ENCODE measurements at places on chromosomes 4 and X.
A peak's percentile ranks its signal among the peaks of the same experiment; 100 is the strongest.

DNA sequence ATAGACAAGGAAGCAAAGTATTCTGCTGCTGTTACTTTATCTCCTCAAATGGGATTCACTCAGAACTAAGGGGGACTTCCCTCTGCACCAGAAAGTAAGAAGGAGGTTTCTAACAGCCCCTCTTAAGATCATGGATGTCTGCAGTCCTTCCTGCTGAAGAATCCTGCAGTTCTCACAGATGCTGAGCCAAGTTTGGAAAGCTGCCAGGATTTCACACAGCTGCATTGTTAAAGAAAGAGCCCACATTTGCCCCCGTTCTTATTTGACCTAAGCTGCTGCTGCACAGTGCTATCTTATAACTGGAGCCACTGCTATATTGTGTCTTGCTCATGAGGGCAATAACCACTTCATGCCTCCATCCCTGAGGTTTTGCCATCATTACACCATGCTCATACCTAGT, 81.1 kb downstream of the FAAH2 start:
- no peak for DNase-seq

- peak; percentile 33 for DNase-seq
These were observed 111.9 kb downstream of the STOX2 start for GRCh38 chr4:184016759-184017668.

DNA sequence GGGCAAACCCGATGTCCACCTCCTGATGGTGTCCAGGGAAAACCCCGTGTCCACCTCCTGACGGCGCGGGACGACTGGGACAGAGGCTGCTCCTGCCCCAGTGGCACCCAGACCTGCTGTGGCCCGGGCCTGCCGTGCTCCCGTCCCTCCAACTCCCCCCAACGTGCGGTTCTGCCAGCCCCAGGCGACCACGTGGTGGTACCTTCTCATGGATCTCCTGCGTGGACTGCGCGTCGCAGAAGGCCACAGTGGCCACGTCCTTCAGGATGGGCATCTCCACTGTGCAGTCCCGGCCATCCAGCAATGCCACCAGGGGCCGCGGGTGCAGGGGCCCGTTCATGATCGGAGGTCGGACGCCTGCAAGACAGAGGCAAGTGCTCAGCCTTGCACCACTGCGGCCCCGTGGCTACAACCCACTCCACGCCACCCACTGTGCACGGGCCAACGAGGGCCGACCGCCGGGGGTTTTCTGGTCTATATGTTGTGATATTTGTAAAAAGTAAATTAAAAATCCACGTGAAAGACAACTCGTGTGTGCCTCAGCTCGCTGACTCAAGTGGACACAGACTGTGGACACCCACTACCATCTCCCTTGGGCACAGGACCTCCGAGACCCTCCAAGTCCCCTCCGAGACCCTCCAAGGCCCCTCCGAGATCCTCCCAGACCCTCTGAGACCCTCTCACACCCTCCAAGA, 10.8 kb downstream of the CTBP1 start:
- no peak for DNase-seq

- no peak for DNase-seq
These were observed 834 bp downstream of the PNCK start for GRCh38 chrX:153672531-153673427.

DNA sequence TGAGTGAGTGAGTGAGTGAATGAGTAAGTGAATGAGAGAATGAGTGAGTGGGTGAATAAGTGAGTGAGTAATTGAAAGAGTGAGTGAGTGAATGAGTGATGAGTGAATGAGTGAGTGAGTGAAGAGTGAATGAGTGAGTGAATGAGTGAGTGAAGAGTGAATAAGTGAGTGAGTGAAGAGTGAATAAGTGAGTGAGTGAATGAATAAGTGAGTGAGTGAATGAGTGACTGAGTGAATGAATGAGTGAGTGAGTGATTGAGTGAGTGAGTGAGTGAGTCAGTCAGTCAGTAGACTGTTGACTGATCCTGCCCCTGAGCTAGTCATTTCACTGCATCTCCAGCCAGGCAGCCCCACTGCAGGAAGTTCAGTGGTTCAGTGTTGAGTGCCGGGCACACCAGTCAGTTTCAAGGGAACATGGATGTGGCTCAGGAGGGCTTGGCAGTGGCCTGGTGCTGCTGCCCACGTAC, 228.4 kb upstream of the PSAPL1 start:
- no peak for DNase-seq

- no peak for DNase-seq
These were observed 4.2 kb upstream of the ZXDB start for GRCh38 chrX:57587607-57588006.

- no peak for DNase-seq
These were observed 46.3 kb downstream of the SULT1B1 start for GRCh38 chr4:69714086-69714485.

- DNase-seq, result no peak
These were observed 19.9 kb upstream of the AR start for GRCh38 chrX:67523932-67524331.

GRCh38 chr4:80239480-80240150, 26.8 kb upstream of the FGF5 start:
- DNase-seq, result no peak

DNA sequence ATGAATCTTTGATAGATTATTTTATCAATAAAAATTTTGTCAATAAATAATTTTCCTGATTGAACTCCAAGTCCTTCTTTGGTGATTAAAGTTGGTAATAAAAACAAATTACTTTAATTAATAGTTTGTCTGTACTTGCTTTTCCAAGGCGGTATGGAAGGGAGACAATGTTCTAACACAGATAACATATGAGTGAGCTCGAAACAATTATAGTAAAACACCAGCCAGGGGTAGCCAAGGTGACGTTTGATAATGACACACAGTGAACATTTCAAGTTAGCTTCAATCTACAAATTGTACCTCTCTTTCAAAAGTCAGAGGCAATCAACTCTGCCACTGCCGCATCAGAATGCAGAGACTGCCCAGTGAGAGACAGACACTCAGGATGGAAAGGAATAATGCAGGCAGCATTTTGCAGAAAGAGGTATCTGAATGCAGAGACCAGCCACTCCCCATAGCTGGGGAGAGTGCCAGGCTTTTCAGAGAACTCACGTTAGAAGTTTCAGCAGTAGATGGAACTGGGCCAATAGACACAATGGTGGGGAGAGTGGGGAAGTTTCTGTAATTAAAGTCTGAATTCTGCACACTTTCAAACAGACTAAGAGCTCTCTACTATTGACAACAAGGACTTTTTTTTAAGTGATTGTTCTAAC, 18.1 kb upstream of the ATOH1 start:
- DNase-seq, result no peak

- DNase-seq, result no peak
These were observed 34.7 kb downstream of the NOP14 start for GRCh38 chr4:2928242-2929176.

DNA sequence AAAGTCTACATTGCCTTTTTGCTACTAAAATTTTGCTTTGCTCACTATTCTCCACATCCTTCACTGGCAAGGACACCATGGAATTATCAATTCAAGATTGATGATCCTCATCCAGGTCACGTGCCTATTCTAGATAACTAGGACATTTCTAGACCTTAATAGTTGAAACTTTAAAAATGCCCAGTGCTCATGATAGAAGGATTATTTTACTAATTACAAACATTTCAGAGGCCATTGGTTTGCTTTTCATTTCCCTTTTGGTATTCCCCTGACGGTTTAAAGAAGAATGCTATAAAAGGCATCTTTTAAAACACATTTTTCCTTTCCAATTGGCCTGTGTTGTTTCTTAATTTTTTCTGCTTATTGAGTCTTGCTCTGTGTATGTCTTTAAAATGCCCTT, 249.4 kb downstream of the NDST4 start:
- no peak for DNase-seq

GRCh38 chr4:140884431-140885058, 128.4 kb upstream of the TBC1D9 start:
- DNase-seq, result peak; percentile 78

DNA sequence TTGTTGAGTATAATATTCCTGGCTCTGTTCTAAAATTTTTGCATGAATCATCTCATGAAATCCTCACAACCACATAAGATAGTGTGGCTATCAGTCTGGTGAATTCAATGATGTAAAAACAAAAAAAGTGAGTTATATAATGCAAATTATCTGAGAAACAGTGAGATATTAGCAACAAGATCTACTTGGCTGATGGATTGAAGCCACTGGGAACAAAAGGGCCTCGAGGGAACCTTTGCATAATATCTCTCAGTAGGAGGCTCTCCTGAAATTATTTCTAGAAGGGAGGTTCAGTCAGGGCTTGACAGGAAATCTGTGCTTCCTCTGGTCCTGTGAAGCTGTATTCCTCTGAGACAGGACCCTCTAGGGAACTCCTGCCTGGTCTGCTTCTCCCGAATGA, 30.1 kb upstream of the NUP54 start:
- DNase-seq, result no peak

DNA sequence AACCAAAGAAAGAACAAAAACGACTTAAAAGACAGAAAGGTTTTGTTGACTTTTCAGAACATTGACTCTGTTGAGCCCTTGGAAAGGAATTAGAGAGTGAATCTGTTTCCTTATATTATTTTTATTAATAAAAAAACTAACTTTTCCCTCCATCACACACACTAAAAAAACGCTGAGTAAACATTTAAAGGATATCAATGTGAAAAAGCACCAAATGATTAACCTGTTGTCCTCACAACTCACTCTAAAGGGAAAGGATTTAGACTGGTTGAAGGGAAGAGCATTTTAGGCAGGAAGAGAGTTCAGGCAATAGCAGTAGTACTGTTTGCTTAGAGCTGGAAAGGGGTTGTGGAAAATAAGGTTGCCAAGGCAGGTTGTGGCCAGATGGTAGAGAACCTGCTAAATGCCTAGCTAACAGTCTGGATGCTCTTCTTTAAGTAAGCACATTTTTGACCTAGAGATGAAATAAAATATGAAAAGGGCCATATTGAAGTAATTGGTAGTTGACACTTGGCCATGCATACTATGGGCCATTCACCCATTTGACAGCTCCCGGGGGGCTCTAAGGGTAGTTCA, 98.0 kb upstream of the NDP start:
- peak; percentile 1 for DNase-seq

DNA sequence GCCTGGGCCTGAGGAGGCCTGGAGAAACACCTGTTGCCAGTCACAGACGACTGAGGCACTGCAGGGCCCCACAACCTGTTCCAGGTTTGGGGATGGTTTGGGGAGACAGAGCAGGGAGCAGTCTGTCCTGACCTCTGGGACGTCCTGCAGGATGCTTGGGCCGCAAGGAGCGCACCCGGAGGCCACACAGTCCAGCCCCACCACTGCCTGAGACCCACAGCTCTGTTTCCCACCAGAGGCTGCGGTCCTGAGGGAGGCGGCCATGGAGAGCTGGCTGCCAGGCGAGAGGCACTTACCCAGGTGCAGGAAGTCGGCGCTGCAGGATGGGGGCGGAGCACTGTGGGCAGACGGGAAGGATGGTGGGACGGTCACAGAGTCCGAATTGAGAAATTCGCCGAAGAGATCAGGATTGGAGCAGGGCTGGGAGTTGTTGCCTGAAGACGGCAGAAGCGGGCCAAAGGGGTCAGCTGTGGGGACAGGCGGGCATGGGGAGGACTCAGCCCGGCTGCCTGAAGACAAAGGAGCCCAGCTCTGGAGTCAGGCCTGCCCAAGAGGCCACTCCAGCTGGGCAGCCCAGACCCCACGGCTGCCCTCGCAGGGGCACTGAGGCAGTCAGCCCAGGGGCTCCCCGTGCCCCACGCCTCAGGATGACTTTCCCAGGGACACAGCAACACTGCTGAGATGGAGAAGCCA, 40.3 kb upstream of the CPLX1 start:
- DNase-seq, result no peak

- no peak for DNase-seq
These were observed 54.2 kb upstream of the MGST2 start for GRCh38 chr4:139611391-139611790.

GRCh38 chr4:159017323-159018026, 85.4 kb upstream of the RAPGEF2 start:
- no peak for DNase-seq

GRCh38 chr4:123556526-123556925, 159.9 kb downstream of the SPRY1 start:
- DNase-seq, result no peak

GRCh38 chrX:68261060-68261672, 172.1 kb downstream of the OPHN1 start:
- peak; percentile 3 for DNase-seq

DNA sequence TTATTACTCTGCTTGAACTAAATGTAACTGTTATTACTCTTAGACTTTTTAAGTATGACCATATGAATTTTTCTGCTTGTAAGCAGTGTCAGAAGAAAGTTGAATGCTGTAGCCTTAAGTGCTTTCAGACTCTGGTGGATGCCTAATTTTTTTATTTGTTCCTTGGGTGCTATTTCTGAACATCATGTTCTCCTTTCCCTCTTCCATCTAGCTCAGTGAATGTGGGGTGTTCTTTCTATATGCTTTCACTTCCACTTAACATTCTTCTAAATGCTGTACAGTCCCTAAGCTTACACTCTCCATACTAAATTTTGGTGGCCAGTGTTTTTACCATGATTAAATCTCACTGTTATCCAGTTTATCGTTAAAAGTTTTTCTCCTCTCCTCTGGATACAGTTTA, 3.6 kb downstream of the DCK start:
- DNase-seq, result no peak

DNA sequence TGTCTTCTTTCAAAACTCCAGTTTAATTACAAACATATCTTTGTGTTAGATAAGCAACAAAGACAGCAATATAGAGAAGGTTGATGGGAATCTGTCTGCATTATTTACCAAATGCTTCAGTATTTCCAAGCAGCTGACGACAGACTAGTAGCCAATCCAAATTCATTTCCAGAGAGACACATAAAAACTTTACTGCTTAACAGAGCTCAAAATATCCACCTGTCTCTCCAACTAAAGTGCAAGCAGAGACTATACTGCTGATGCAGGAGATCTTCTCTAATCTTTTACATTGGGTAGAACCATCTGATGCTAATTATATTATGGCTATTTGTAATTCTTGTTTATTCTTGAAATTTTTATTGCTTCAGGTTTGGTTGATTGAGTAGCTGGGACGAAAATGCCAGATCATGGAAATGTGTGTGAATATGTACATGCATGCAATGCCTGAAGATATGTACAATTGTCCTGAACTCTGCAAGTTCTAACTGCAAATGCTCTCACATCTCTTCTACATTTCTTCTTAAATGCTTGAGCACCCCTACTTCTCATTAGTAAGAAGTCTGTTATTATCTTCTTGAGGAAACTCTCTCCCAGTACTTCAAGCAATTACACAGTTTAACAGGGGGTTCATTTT, 200.0 kb downstream of the PDHA2 start:
- no peak for DNase-seq

DNA sequence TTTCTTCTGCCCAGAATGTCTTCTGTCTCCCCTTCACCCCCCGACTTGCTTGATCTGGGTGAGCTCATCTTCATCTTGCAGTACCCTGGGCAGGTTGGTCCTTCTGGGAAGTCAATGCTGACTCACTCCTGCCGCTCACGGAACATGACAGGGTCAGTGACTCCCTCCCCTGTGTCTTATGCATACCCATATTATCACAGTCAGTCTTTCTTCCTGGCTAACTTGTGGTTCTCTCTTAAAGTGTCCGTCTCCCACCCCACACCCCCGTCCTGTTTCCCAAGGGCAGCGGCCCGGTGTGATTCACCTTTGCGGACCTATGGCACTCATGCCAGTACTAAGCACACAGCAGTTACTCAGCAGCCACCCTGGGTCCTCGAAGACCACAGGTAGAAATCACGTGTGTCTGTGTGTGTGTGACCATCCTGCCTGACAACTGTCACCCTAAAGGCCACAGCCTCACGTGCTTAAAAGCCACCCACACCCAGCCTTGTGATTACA, 17.7 kb downstream of the IQSEC2 start:
- DNase-seq, result peak; percentile 26

Measured in fibroblast of gingiva (primary cell).